Fibroblast of the aortic adventitia (primary cell): ENCODE measurements at places on chromosomes 16 and 17.
A peak's percentile ranks its signal among the peaks of the same experiment; 100 is the strongest.

GRCh38 chr16:51731160-51731559, 580.1 kb upstream of the SALL1 start:
- no peak for DNase-seq

DNA sequence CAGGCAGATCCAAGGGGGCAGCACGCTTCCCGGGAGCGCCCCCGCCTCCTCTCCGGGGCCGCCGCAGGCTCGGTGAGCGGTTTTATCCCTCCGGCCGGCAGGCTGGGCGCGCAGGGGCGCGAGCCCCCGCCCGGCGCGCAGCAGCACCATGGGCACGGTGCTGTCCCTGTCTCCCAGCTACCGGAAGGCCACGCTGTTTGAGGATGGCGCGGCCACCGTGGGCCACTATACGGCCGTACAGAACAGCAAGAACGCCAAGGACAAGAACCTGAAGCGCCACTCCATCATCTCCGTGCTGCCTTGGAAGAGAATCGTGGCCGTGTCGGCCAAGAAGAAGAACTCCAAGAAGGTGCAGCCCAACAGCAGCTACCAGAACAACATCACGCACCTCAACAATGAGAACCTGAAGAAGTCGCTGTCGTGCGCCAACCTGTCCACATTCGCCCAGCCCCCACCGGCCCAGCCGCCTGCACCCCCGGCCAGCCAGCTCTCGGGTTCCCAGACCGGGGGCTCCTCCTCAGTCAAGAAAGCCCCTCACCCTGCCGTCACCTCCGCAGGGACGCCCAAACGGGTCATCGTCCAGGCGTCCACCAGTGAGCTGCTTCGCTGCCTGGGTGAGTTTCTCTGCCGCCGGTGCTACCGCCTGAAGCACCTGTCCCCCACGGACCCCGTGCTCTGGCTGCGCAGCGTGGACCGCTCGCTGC, 832 bp downstream of the CDK5R1 start:
- no peak for DNase-seq

GRCh38 chr16:19232988-19233387, 52.5 kb upstream of the CLEC19A start:
- DNase-seq, result no peak

DNA sequence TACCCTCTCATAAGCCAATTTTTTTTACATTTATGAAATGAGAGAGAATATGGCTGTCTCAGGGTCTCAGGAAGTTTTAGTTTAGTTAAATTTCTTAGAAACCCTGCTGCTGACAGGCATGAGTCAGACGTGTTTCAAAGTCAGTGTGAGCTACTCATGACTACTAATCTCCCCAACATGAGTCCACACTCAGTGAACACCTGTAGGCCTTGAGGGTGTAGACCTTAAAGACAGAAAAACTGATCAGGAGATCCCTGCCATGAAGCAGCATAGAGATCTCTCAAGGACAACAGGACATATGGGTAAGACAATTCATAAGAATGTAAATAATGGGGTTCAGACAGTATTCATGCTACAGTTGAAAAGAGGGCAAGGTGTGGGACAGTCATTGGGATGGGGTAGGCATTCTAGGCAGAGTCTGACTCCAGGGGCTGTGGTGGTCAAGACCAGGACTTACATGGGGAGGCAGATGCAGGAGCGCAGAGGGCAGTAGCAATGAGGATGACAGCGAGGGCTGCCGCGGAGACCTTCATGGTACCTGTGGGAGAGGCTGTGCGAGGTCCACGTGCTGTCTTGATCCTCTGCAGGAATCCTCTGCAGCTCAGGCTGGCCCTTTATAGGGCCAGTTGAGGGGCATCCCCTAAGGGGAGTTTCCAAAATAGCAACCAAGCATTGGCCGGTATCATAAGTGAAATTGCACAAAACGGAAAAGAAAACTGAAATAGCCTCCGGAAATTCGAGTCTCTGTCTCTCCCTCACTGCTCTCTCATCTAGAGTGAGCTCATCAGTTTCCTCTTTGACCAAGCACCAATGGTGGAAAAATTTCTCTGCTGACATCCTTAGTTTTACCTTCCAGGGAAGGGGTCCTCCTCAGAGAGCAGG, at the start of gene CCL5:
Gene CCL5 (minus strand): TSS at position 588 of the 882 bp plus-strand sequence.
- no peak for DNase-seq

GRCh38 chr16:48113471-48113870, 42.3 kb downstream of the ABCC12 start:
- no peak for DNase-seq

DNA sequence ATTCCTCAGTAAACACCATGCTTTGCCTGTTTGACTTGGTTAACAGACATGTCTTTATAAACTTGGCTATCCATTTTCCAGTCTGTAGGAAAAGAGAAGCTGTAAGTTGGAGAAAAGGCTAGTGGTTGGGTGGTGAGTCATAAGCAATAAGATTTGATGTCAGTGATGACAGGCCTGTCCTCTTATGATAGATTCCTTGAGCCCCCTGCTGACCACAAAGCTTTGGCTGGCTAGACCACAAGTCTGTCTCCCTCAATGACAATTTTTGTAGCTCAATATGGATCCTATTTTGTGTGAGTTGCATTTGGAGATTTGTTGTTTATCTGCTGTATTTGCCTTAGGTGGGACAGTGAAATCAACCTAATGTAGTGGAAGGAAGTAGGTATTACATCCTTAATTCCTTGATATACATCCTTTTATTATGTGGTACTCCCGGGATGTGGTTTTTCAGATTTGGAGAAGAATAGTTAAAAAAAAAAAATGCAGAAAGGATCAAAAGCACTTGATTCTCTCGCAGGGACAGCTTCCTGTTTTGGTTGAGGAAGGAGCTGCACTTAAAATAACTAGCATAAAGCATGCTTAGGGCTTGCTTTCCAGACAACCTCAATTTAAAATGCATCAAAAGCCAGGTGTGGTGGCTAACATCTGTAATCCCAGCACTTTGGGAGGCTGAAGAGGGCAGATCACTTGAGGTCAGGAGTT, 67.4 kb downstream of the SIAH1 start:
- DNase-seq, result peak; percentile 70

DNA sequence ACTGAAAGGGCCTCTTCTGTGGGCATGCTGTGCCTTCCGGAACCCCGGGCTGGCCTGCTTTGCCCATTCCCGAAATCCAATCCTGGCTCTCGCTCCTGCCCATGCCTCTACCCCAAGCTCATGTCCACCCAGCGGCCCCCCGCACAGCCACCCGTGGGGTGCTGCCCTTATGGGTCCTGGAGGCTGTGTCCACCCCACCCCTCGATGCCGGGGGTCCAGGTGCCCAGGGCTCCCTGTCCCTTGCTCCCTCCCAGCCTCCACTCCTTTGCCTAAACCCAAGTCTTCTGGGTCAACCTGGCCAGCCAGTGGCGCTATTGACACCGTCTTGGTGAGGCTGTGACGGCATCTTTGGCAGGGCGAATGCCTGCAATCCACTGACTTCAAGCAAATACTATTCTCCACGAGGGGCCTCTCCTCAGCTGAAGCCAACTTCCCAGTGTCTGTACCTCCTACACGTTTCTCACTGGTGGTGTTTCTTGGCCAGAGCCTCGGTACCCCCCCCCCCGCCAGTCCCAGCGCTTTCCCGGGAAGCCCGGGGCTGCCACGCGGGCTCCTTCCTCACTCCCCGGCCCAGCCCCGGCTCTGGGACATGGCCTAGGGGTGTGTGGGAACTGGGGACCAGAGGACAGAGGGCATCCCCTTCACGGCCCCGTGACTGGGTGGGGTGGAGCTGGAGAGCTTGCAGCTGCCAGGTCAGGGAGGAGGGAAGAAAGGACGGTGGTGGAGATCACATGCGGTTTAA, 12.2 kb upstream of the DUS1L start:
- DNase-seq, result no peak

GRCh38 chr17:79515646-79516571, 94.9 kb downstream of the RBFOX3 start:
- DNase-seq, result peak; percentile 5

DNA sequence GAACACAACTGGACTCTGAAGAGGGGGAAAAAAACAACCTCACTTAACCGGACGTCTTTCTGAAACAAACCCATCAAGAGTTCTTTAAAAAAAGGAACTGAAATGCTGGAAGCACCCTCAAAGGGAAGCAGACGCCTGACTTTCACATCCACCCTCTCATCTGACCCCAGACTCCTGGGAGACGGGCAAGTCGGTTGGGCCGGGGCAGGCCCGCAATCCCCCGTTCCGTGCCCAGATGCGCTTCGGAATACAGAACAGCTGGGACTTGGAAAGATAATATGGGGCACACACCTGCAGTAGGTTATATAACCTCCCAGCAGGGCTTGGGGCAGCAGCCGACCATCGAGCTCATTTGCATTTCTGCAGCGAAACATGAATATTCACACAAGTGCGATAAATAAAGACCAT, 3.7 kb downstream of the ARHGAP27 start:
- DNase-seq, result no peak

- DNase-seq, result no peak
These were observed 142.0 kb upstream of the RCVRN start for GRCh38 chr17:10046786-10047785.

- no peak for DNase-seq
These were observed 18.3 kb upstream of the ADCY7 start for GRCh38 chr16:50247906-50248608.

- DNase-seq, result no peak
These were observed 24.1 kb downstream of the ANKRD40 start for GRCh38 chr17:50683434-50684287.

GRCh38 chr17:22669721-22670120, 977.4 kb downstream of the KCNJ18 start:
- no peak for DNase-seq

GRCh38 chr17:78272181-78272913, 40.9 kb downstream of the TMEM235 start:
- DNase-seq, result peak; percentile 63
